ENCODE measurements at places on chromosomes 4 and X. TPM values are rescaled to one million over a fixed set of nuclear protein-coding genes. Genes with fewer than 3 reads are reported as not detected.

Gene CDX4
- not detected for total RNA-seq

Gene HMX1
- not detected for total RNA-seq

Gene GYG2
- 1.0 TPM for total RNA-seq

Gene GSX2
- total RNA-seq, result not detected

Gene CFP
- 0.13 TPM for total RNA-seq

Gene CDS1
- under 0.01 TPM for total RNA-seq

All from dermis microvascular lymphatic vessel endothelial cell (primary cell).